Purkinje cell (primary cell): ENCODE measurements at places on chromosomes 4 and X. TPM values are rescaled to one million over a fixed set of nuclear protein-coding genes. Genes with fewer than 3 reads are reported as not detected.

Gene AGA
- polyA plus RNA-seq, result 2.6 and 5.2 TPM in 2 replicates

Gene HSFX1
- not detected in 2 replicates for polyA plus RNA-seq

Gene RIBC1
- not detected in 2 replicates for polyA plus RNA-seq

Gene HERC6
- 2.6 and 10.1 TPM in 2 replicates for polyA plus RNA-seq

Gene NDST3
- polyA plus RNA-seq, result 0.38 and 0.59 TPM in 2 replicates

Gene SPIN4
- polyA plus RNA-seq, result 1.7 and 3.2 TPM in 2 replicates

Gene MAPK10
- 117 and 144 TPM in 2 replicates for polyA plus RNA-seq

Gene PAGE4
- polyA plus RNA-seq, result not detected in 2 replicates

Gene CXCL9
- polyA plus RNA-seq, result not detected in 2 replicates

Gene PPBP
- not detected in 2 replicates for polyA plus RNA-seq

Gene GAGE13
- polyA plus RNA-seq, result not detected in 2 replicates

Gene SMIM31
- polyA plus RNA-seq, result not detected in 2 replicates

Gene SFRP2
- 0.93 TPM in 1 of 2 replicates, not detected in the other for polyA plus RNA-seq

Gene ZNF330
- polyA plus RNA-seq, result 27.9 and 30.4 TPM in 2 replicates

Gene DGKK
- not detected in 2 replicates for polyA plus RNA-seq

Gene ZNF732
- not detected in 2 replicates for polyA plus RNA-seq

Gene GABRQ
- not detected in 2 replicates for polyA plus RNA-seq

Gene WDR17
- polyA plus RNA-seq, result 43.7 and 44.8 TPM in 2 replicates

Gene SSX4B
- not detected in 2 replicates for polyA plus RNA-seq

Gene HTN1
- polyA plus RNA-seq, result not detected in 2 replicates

Gene CXCR3
- not detected in 2 replicates for polyA plus RNA-seq

Gene BMPR1B
- 29.6 and 34.4 TPM in 2 replicates for polyA plus RNA-seq

Gene CLIC2
- 1.1 and 6.7 TPM in 2 replicates for polyA plus RNA-seq

Gene PLK4
- polyA plus RNA-seq, result 0.73 and 0.90 TPM in 2 replicates

Gene RBM46
- polyA plus RNA-seq, result 0.32 TPM in 1 of 2 replicates, not detected in the other

Gene HEPH
- polyA plus RNA-seq, result 18.2 and 20.6 TPM in 2 replicates

Gene CSN1S1
- polyA plus RNA-seq, result not detected in 2 replicates

Gene NSUN7
- polyA plus RNA-seq, result not detected in 2 replicates

Gene FGF2
- polyA plus RNA-seq, result 2.6 and 3.2 TPM in 2 replicates

Gene CLDN24
- not detected in 2 replicates for polyA plus RNA-seq

Gene SLC10A7
- 4.3 and 10.6 TPM in 2 replicates for polyA plus RNA-seq

Gene TDO2
- polyA plus RNA-seq, result not detected in 2 replicates

Gene SLBP
- 61.5 and 65.0 TPM in 2 replicates for polyA plus RNA-seq

Gene FRG2
- not detected in 2 replicates for polyA plus RNA-seq

Gene TMEM164
- polyA plus RNA-seq, result 0.90 and 2.3 TPM in 2 replicates

Gene MAGEA8
- not detected in 2 replicates for polyA plus RNA-seq

Gene LNX1
- polyA plus RNA-seq, result 11.7 and 15.2 TPM in 2 replicates

Gene P2RY4
- not detected in 2 replicates for polyA plus RNA-seq

Gene CPZ
- polyA plus RNA-seq, result not detected in 2 replicates

Gene ARX
- polyA plus RNA-seq, result 0.66 and 2.2 TPM in 2 replicates

Gene HGFAC
- not detected in 2 replicates for polyA plus RNA-seq

Gene TCEAL5
- polyA plus RNA-seq, result 8.7 and 28.3 TPM in 2 replicates

Gene CTAG2
- polyA plus RNA-seq, result not detected in 2 replicates

Gene SOWAHB
- 0.71 and 1.0 TPM in 2 replicates for polyA plus RNA-seq

Gene OTC
- 0.15 TPM in 1 of 2 replicates, not detected in the other for polyA plus RNA-seq

Gene ZNF674
- polyA plus RNA-seq, result 3.4 and 4.7 TPM in 2 replicates

Gene MAGEA2B
- polyA plus RNA-seq, result not detected in 2 replicates

Gene SPANXB1
- polyA plus RNA-seq, result not detected in 2 replicates

Gene GDPD2
- 1.0 TPM in 1 of 2 replicates, not detected in the other for polyA plus RNA-seq

Gene F8A3
- polyA plus RNA-seq, result 8.4 and 12.4 TPM in 2 replicates

Gene S100G
- not detected in 2 replicates for polyA plus RNA-seq

Gene DNAAF6
- not detected in 2 replicates for polyA plus RNA-seq
